NCI-H1105 treated with DMSO at 0.1 percent for 48 hours (cell line): ENCODE measurements at places on chromosomes 5 and 9.

DNA sequence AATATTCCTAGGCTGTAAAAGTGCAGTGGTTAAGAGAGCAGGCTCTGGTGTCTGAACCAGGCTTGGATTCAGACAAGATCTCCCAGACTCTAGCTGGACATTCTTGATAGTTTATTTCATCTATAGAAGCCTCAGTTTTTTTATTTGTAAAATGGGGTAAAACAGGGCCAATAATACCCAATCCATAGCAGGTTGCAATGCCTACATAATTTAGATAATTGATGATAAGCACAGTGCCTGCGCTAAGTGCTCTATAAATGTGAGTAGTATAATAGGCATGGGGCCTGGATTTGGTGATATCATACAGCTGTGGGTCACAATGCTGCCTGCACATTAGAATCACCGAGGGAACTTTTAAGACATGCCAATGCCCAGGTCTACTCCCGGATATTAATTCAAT is 603.5 kb downstream of the ISL1 start:
- no peak for DNase-seq

DNA sequence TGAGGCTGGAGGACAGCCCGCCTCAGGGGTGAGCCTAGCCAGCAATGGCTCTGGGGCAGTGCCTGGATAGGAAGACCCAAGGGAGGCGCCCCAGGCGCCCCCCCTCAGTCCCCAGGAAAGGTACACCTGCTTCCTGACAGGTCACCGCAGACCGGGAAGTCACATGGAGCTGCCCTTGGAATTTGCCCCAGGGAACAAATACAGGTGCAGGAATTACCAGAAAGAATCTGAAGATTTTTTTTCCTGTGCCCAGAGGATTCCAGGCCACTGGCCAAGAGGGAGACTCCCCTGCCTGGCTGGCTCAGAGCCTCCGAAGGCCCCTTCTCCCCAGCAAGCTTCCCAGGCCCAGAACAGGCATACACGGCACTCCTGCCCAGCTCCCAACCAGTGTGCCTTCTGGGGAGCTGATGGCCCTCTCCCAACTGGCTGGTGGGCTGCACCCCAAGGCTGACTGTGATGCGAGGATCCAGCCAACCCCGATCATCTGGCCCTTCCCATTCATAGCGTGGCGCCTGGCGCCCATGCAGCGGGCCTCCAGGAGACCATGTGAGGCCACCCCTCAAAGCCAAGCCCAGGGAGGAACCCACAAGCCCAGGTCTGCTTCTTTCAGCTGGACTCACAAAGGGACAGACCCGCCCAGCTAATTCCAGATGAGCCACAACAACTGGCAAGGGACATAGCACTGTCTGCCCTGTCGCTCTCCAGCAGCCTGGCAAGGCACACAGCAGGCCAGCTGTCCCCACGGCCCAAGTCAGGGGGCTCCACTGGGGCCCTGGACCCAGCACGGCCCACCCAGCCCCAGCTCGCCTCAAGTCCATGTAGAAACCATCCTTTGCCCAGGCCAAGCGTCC is 2.3 kb downstream of the TPRN start:
- DNase-seq = no peak

- no peak for DNase-seq
Observed at GRCh38 chr9:100880284-100880683, 148.2 kb upstream of the PLPPR1 start.

DNA sequence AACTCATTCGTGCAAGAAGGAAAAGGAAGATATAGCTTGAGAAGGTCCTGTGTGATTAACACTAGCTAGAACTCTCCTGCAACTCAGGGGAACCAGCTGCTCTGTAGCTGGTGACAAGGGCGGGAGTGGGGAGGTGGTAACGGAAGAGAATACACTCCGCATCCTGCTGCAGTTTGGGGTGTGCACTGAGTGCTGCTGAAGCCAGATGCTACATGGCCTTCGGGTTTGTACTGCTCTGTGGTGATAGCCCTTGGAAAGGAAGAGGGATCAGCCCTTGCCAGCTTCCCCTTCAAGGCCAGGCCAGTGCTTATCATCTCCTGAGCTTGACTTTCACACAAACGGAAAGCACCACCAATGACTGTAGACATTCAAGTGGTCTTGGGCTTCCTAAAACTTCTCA is 34.3 kb downstream of the FRMD3 start:
- no peak for DNase-seq

DNA sequence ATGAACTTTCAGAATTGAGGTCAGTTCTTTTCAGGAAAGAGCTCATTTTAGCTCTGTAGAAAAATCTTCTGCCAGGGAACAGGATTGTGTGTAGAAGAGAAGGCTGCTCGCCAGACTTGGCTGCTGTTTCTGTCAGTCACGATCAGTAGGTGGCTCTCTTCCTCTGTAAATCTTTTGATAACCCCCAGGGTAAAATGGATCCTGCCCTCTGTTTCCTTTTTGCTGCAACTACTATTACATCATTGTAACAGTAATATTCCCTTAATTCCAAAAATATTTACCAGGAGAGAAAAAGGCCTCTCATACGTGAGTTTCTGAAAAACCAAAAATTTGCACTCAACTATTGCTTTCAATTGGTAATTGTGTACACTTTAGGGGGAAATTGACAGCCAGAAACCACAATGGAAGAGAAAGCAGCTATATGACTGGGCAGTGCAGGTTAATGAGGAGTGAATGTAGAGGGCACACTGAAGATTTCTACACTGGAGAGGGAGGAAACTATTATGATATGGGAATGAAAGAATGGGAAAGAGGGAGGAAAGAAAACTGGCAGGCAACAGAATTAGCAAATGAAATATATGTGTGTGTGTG is 12.3 kb downstream of the IFNA21 start:
- DNase-seq = no peak
